ENCODE measurements at places on chromosomes 7 and 10.

GRCh38 chr7:70237831-70238575 lies 639.7 kb downstream of the AUTS2 start:
- no peak for DNase-seq

DNA sequence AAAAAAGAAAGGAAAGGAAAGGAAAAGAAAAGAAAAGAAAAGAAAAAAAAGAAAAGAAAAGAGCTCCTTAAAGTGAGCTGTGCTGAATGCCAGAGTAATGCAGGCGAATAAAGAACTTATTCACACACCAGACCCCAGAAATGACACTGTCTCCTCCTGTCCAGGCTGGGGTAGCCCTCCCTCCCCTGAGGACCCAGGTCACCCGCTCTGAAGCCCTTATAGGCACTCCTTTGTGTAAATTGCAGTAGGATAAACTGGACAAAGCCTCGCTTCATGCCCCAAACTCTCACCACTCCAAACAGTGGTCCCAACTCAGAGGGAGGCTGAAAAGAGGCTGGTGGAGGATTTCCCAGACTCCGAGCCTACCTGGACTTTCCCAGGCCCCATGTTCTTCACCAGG lies 46.3 kb downstream of the PKD1L1 start:
- DNase-seq: no peak

DNA sequence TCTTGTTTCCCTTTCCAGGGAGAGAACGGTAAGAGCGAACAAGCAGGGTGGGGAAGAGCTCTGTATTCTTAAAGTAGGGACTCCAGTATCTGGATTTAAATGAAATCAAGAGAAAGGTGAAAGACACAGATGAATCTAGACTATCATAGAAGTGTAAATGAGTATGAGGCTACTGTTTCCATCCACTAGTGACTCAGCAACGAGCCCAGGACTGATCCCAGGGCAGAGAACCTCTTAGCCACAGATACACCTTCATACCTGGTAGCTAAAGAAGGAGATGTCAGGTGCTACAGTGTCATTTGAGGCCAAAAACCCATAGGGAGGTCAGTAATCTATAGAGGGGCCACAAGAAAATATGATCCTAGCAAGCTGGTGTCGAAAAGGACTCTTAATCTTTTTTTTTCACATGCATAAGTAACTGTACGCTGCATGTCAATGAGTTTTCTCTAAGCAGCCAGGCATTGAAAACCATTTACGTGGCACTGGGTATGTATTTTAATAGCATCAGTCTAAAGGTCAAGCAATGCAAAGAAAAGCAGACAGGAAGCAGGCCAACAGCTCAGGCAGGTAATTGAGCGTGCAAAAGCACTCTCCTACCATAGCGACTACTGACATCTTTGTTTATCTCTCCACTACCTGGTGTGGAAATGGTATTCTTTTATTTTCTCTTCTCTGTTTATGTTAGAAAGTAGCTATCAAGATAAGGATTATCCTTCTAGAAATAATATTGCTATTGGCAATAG lies 91.5 kb upstream of the EGR2 start:
- DNase-seq: no peak

- no peak for DNase-seq
Measured at GRCh38 chr10:4373098-4373497, 452.9 kb upstream of the AKR1E2 start.

- DNase-seq: no peak
Measured at GRCh38 chr7:137694405-137694804, 152.4 kb downstream of the DGKI start.

DNA sequence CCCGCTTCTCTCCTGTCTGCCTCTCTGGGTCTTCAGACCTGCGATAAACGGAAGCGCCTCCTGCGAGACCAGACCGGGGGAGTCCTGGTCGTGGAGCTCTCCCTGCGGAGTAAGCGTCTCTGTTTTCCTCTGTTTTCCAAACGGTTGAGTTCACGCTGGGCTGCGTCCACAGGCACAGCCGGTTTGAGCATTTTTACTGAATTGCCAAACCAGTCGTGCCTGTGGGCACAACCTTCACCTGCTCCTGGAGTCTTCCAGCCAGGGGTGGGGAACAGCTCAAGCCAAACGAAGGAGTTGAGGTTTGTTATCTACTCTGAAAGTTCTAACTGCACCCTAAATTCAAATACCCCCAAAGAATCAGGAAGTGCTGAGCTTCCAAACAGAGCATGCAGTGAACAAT lies 16.3 kb downstream of the TECTB start:
- no peak for DNase-seq

GRCh38 chr7:130240240-130240639 lies 26.4 kb upstream of the CPA2 start:
- DNase-seq: no peak

- DNase-seq: no peak
Measured at GRCh38 chr10:44516891-44517290, 132.0 kb upstream of the CXCL12 start.

- DNase-seq: no peak
Measured at GRCh38 chr10:22342421-22342820, 2.9 kb upstream of the SPAG6 start.

DNA sequence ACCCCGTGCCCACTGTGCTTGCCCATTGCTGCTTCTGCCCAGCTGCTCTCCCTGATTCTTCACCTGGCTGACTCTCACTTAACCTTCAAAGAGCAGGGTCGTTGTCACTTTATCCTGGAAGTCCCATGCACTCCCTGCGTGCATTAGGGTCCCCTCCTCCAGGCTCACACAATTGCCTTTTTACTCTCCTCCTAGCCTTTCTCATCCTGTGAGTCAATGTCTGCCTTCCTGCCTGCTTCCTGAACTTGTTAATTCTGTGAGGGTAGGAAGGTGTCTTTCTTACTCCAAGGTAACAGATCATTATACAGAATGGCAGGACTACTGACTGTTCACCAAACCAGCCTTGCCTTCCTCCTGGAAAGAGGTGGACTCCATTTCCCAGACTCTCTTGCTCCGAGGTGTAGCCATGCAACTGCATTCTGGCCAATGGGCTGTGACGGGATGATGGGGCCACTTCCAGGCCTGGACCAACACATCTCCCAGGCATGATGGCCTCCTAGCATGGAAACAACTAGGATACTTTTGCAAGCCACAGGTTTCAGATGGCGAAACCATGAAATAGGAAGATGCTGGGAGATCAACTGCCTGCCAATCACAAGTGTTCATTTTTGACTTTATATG lies 54.7 kb downstream of the ARHGAP22 start:
- DNase-seq: no peak

DNA sequence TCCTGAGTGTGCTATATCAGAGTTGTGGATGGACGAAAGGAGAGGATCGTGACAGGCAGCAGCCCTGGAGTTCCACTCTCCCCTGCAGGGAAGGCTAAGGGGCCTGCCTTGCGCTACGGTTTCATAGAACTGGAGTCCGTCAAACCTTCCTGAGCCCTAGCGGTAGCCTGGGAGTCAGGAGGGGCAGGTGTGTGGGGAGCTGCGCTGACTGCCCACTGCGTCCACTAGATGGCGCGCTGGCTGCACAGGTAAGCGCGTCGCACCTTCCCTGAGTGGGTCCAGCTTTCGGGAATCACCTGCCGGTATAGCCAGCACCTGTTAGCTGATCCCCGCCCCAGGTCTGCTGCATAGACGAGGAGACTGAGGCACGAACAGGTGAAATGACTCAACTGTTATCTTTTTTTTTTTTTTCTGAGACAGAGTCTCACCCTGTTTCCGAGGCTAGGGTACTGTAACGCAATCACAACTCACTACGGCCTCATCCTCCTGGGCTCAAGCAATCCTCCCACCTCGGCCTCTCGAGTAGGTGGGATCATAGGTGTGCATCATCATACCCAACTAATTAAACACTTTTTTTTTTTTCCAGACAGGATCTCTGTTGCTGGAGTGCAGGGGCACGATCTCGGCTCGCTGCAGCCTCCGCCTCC lies 20.2 kb upstream of the BAIAP2L1 start:
- peak; percentile 64 for DNase-seq

DNA sequence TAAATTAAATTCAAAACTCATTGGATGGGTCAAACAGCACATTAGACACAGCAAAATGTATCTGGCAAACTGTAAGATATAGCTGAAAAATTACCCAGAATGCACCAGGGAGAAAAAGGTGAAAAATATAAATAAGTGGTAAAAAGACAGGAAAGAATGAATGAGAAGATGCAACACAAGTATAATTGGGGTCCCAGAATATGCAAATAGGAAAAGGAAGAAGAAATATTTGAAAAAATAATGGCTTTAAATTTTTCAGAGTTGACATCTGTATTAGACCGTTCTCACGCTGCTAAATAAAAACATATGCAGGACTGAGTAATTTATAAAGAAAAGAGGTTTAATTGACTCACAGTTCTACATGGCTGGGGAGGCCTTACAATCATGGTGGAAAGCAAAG lies 167.7 kb upstream of the PLXNA4 start:
- no peak for DNase-seq

GRCh38 chr10:131650771-131651673 lies 249.8 kb upstream of the PPP2R2D start:
- no peak for DNase-seq

DNA sequence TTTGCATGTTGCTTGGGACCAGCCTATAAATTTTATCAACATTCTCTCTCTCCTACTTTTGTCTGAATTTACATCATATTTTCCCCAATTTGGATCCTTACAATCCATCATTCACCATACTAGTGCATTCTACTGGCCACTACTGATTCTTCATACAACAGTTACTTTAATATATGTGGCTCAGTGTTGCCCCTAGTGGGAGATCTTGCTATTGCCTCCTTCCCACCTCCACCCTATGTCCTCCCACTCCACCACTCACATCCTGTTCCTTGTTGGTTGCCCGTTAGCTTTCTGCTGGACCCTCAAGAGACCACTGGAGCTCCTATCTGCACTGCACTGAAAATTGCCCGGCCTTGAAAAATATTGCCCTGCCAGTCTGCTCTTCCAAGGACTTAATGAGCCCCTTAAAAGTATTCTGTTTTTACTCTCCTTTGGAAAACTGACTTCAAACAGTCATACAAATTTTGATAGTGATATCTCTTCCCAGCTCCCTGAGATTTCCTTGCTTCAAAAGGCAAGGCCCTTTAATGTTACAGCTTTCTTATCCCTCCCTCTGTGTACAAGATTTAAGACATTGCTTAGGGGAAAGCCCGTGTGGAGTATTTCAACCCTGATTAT lies 243.2 kb upstream of the TMEM229A start:
- DNase-seq: peak; percentile 5

All from stimulated activated CD4-positive, alpha-beta T cell treated with anti-CD3 and anti-CD28 coated beads, Interleukin-2, amount 100 ng/mL, for 24 hours (primary cell).